ENCODE measurements at places on chromosomes 16 and 17.

GRCh38 chr17:57294101-57294500 is 37.8 kb downstream of the MSI2 start:
- DNase-seq: no peak

DNA sequence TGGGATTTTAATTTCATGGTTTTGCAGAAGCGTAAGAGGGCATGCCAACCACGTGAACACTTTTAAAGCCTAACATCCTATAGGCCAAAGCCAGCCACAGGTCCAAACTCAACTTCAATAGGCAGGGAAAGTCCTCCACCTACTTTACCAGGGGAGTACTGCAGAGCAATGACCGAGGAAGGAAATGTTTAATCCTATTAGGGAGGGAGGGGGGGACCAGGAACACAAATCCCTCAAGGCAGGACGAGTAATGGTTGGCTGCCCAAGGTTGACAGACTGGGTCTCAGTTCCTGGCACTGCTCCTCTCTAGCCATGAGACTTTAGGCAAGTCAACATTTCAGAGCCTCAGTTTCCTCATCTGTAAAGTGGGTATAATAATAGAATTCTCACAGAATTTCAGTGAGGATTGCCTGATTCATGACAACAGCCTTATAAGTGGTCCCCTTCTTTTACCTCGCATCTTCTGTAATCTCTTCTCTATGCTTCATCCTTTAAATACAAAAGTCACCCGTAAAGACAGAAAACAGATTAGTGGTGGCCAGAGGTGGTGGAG is 315.8 kb downstream of the HAPSTR1 start:
- DNase-seq: no peak

DNA sequence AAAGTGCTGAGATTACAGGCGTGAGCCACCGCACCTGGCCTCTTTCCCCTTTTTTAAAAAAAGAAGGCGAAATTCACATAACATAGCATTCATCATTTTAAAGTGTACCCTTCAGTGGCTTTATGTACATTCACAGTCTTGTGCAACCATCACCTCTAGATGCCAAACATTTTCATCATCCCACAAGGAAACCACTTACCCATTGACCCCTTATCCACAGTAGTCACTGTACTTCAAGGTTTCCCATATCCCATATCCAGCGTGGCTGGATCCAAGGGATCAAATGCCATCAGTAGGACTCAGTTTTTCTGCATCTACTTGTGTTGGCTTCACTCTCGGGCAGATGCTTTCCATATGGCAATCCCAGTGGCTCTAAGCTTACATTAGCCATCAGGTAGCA is 50.3 kb downstream of the BMERB1 start:
- no peak for DNase-seq

GRCh38 chr17:51487947-51488346 is 227.6 kb downstream of the UTP18 start:
- DNase-seq: no peak

DNA sequence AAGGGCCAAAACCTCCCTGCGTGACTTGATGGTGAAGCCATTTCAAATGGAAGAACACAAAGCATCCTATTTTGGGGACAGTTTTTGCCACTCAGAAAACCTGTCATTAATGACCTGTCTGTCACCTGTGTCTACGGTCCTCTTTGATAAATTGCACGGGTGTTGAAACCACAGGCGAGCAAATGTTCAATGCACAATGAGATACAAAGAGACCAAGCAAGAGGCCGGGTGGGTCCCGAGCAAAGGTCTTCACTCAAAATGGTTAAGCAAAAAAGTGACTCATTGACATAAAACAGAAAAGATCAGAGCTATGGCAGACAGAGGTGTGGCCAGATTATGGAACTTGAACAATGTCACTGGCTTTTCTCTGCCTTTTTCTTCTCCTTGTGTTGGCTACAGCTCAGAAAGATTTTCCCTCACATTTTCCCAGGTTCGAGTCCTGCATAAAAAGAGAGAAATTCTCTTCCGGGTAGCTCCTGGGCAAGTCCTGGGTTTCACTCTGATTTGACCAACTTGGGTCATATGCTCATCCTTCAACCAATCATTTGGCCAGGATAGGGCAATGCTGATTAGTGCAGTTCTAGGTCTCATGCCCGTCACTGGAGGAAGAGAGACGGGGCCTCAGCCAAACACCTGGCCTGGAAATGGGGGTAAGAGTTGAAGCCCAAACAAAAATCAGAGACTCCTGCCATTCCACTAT is 92.2 kb downstream of the CMC2 start:
- DNase-seq: no peak

DNA sequence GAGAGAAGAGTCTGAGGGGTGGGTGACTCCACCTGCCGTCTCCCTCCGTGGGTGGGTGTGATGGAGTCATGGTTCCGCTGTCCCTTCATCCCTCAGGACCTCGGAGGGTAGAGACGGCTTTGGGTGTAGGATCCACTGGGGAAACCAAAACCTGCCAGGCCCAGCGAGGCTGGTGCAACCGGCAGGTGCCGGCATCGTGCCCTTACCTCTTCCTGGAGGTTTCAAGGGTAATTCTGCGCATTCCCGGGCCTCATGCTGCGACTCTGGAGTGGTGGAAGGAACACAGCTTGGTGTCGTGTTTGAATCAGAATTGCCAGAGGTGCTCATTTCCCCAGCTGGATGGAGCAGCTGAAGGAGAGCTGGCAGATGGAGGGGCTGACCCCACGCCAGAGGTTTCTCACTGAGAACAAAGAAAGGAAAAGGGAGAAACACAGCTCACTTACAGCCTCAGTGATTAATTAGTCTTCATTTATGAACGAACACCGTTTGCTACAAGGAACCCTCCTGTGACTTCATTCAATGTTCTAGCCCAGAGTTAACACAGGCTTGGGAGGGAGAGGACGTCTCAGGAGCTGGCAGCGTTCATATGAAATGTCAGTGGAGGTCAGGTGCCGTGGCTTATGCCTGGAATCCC is 16.3 kb upstream of the ATP2A3 start:
- DNase-seq: no peak

DNA sequence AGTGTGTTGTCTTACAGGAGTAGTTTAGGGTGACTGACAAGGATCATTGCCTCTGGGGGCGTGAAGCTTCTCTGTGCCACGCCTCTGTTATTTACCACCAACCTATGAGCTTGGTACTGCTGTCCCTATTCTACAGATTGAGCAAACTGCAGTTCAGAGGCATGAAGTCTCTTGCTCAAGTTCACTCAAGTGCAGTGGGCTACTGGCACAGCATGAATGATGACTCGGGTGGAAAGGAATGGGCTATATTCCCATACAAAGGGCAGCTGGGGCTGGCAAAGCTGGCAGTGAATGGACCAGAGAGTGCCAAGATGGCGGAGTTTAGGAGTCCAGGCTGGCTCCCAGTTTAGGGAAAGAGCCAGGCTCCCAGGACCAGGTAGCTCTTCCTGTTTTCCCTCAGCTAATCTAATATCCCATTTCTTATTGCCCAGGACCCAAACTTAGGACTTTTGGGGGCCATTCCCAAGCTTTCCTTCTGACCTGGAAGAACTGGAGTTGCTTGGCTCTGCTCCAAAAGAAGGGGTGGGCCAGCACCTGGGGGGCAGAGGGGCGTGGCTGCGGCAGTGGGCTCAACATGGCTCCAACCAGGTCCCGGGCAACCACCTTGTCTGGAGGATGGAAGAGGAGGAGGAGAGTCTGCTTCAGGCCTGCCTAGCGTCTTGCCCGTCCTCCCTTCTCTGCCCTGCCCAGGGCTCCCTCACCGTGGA is 12.9 kb downstream of the PLK1 start:
- DNase-seq: no peak

DNA sequence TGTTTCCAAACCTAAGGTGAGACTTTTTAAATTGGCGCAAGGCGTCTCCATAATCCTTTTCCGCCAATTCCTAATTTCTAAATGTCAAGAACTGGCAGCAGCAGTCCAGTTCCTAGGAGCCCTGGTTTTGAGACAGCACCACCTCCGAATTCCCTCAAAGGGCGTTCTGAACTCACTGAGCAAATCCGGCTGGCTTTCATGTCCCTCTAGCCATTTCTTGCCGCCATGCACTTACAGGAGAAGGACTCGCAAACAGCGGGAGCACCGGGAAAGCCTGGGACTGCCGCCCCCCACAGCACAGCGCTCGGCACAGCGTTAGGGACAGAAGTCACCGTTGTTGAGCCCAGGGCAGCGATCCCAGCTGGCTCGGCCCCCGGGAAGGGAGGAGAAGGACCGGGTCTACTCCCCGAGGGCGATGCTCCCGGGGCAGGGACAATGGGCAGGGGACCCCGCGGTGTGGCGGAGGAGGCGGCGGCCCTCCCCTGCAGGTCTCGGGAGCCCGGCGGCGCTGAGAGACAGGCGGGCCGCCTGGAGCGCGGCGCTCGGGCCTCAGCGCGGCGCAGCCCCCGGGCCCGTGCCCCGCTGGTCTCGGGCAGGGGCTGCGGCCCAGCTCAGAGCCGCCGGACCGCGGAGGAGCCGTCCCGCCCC is 545 bp downstream of the ARHGAP17 start:
- DNase-seq: peak; percentile 11

GRCh38 chr17:57954397-57955182 is 622 bp downstream of the CUEDC1 start:
- DNase-seq: no peak

GRCh38 chr16:65446427-65446826 is 324.6 kb upstream of the CDH11 start:
- DNase-seq: no peak
